ENCODE measurements at places on chromosomes 6 and 20.

DNA sequence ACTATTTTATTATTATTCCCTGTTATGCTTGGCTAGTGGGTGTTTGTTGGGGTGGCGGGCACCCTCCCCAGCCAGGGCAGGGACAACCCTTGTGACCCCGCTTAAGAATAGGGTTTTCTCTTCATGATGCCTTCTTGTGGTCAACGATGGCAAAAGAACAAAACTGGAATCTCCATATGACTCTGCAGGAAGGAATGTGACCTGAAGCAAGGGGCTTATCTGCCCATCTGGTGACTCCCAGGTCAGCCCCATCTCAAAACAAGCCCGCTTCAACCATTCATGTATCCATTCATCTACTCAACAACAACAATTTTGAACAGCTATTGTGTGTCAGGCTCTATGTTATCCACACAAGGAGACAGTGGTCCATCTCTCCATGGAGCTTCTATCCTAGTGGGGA is 30.9 kb upstream of the TGM6 start:
- DNase-seq = no peak

DNA sequence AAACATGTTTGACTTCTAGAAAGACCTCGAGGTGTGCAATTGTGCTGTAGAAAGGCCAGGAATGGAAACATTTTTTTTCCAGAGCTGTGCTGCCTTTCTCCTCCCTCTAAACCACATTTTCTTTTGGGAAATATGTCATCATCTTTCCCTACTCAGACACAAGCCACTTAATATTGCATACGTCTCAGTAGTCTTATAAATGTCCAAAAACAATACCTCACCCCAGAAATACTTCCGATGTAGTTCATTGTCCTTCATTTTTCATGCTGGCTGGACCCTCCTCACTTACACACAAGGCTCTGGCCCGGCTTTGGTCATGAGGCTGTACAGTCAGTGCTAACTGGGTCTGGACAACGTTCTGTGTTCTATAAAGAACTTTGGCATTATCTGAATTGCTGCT is 126.4 kb downstream of the SCML4 start:
- no peak for DNase-seq

- DNase-seq = peak; percentile 28
Measured at GRCh38 chr6:109187399-109188114, 92.2 kb downstream of the CEP57L1 start.

- DNase-seq = no peak
Measured at GRCh38 chr6:14130435-14131075, 13.0 kb downstream of the CD83 start.

DNA sequence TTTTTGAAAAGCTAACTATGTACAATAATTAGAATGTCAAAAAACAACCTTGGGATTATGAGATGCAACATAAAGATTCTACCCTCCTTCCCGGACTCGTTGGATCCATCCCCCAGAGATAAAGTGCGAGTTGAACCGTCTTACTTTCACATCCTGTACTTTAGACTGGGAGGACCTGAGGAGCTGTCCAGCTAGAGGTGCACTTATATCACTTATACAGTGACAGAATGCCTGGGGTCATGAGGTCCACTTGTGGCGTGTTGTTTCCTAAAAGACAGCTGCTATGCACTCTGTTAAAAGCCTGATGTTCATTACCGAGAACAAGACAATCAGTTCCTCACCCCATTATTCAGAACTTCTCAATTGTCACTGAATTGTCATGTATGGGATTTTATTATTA is 2.1 kb downstream of the CDS2 start:
- no peak for DNase-seq

GRCh38 chr6:88050140-88050818 is 2.6 kb downstream of the SPACA1 start:
- no peak for DNase-seq

DNA sequence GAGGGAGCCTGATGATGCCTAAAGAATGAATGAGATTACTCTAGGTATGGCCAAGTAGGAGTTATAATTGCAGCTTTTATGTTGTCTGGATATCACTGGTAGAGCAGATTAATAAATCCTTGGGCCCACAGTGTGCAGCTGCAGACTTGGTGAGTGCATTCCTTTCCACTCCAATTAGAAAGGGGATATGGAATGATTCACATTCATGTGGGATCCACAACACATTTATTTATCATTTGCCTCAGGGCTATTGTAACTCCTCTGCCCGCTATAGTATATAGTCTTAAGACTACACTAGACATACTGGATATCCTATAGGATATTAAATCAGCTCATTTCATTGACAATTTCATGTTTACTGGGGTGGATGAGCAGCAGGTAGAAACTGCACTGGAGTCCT is 11.6 kb upstream of the HLA-G start:
- DNase-seq = no peak

DNA sequence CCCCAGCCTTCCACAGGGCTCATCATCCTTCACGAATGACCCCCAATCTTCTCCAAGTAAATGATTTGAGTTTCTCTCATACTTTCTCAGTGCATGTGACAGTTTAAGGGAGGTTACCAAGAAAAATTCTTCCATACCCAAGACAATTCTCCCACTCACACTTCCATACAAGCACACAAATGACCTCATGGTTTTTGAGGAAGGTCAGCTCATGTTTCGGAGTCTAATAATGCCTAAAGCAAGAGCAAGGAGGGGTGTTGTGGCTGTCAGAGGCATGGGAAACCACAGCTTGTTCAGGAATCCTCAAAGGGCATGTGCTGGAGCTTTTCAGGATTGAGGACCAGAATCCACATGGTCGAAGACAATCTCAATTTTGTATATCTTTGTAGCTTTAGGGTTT is 279.0 kb downstream of the MAFB start:
- no peak for DNase-seq

GRCh38 chr6:7542065-7542873 is 798 bp downstream of the DSP start:
- no peak for DNase-seq

GRCh38 chr6:85392379-85392778 is 57.5 kb upstream of the NT5E start:
- no peak for DNase-seq

GRCh38 chr6:14107000-14107399 is 10.6 kb upstream of the CD83 start:
- DNase-seq = no peak

DNA sequence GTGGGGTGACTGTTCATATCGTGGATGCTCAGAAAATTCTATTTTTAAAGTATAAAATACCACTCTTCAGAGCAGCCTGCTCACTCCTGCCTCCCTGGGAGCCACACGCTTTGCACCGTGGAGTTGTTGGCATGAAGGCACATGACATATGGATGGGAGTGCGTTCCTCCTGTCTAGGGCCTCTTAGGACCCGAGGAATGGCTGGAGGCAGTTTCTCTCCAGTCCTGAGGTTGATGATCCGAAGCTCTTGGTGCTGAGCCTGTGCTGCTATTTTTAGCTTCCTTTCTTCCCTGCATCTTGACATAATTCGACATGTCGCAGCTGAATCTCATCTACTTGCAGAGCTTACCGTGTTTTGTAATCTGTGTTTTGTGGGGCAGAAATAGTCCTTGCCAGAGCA is 73.9 kb downstream of the PHACTR3 start:
- no peak for DNase-seq

- peak; percentile 2 for DNase-seq
Measured at GRCh38 chr6:53579338-53579737, 34.4 kb upstream of the GCLC start.

DNA sequence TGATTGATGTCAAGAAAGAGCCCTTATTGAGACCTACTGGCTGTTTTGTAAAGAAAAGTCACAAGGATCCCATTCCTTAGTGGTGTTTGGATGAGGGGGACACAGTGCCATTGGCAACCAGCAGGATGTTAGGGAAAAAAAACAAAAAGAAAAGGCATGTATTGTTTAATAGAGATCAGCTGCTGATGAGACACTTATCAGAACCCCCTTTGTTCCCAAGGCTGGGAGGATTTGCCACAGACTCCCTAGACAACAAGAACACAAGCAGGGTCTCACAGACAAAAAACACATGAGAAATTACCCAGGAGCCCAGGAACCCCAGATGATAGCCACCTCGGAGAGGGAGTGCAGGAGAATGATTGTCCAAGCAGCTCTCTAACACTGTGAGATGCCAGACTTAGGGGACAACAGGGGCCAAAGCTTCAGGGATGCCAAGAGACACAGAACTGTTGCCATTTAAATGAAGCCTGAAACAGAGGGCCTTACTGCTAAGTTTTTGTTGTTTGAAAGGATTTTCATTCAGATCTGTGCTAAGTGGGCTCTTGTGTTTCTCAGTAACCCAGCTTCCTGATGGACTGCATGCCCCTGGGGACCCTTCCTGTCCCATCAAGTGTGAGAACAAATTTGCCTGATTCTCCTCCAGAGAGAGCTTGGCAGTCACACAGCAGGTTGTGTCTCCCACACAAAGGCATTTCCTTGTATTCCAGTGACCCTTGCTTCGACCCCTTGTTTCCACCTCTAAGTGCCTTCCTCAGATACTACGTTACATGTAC is 48.7 kb upstream of the HEY2 start:
- DNase-seq = no peak

DNA sequence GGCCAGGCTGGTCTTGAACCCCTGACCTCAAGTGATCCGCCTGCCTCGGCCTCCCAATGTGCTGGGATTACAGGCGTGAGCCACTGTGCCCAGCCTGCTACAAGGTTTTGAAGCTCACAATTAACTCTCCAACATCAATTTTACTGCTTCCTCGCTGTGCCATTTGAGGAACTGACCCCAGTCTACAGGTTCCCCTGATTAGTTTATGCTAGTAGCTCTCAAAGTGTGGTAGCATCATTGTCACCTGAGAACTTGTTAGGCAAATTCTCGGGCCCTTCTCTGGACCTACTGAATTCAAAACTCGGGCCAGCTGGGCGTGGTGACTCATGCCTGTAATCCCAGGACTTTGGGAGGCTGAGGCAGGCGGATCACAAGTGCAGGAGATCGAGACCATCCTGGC is 49.4 kb downstream of the MCUR1 start:
- DNase-seq = no peak

DNA sequence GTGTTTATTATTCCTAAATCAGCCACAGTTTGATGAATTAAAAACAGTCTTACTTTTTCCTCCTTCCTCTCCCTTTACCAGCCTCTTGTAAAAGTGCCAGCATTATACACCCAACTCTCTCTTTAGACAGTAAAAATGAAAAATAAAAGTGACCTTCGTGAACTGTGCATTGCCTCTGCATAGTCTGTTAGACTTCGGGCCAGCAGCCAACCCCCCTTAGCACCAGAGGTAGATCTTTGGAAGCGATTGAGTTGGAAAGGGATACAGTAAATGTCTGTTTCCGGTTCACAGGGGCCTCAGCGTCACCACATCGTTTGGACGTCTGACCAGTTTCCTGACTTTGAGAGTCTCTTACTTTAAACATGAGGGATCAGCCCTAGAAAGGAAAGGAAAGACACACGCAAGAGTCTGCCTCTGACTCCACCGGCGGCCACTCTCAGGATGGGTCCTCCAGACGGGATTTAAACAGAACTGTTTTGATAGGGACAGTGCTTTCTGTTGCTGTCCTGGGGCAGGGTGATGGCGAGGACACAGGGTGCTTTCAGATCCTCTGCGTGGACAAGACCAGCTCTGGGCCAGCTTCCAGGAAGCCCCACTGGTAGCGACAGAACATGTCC is 206.6 kb upstream of the PREP start:
- DNase-seq = no peak

DNA sequence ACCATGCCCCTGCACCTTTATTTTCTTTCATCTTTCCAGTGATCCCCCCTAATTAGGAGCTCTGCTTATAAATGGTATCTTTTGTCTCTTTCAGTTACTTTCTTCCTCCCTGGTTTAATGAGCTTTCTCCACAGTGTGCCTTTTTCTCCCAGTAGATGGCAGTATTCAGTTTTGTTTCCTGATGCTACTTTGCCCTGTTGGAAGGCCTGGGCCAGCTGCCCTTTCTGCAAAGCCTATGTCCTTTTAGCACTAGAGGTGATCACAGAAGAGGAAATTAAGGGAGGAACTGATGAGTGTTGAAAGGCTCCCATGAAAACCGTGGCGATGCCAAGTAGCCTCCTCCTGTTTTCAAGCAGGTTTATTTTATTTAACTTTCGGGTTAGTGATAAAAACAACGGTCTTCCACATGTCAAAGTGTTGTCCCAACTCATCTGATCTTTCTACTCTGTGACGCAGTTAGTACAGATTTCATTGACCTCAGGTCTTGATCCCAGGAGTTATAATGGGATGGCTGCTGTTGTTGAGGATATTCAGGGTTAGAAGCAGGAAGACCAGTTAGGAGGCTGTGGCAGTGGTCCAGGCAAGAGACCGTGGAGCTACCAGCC is 184.2 kb upstream of the BMP2 start:
- no peak for DNase-seq

DNA sequence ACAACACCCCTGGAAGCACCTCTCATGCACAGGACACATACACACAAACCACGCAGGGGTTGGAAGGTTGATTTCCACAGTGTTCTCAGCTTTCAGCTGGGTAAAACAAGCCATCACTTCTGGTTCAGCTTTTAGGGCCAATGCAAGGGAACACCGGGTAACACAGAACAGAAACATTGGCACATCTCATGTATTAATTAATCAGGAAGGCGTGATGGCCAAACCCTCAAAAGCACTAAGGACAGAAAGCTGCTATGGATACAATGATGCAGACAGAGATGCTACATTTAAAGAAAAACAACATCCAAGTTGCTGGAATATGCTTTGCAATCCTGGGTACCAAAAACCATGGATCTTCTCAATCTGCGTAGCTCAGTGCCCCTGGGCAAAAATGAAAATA is 104.3 kb upstream of the BEND6 start:
- no peak for DNase-seq

DNA sequence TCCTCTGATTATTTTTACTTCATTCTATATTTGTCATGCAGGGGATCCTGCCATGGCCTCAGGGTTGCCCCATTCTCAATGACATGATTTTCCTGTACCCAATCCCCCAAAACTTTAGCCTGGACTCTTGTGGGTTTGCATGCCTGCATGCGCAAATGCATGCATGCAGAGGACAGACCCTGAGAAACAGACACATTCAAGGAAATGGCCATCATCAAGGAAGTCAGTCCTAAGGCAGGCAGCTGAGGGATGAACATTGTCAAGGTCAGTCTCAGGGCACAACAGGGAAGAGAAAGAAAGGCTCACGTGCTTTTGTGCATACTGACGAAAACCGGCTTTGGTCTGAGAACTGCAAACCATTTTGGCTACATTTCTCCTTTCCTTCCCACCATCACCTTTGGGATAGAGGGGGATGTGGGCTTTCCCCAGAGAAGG is 13.1 kb downstream of the NEDD9 start:
- no peak for DNase-seq

DNA sequence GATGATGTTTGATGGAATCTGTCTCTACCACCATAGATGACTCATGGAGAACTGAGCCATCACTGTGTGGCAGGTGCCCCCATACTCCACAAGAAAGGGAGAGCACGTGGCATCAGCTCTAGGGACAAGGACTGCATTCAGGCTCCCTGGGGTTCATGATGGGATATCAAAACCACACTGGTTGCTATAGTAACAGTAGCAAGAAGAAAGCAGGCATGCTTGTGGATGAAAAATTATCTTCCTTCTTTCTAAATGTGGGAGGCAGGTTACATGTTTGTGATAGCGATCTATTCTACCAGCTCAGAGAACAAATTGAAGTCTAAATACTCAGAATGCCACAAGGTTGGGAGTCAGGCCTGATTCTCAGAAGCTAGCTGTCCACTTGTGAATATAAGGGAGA is 224.2 kb downstream of the ARHGAP18 start:
- DNase-seq = no peak
